ENCODE measurements at places on chromosomes 4 and X.

DNA sequence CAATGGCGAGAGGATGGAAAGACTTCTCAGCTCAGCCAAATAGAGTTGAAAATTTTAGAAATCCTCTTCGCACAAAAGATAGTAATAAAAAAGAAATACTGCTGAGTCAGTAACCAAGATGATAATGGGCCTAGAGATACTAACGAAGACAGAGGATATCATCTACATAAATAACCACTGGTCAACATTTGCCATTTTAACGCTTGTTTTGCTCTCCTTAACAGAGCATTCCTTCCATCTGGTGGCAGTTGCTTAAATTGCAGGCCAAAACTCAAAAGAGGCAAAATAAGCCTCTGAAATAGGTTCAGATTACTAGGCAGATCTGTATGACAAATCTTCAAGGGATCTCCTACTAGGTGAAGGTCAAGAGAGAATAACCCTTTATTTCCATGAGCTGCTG is 51.7 kb upstream of the MCF2 start:
- DNase-seq = peak; percentile 7

DNA sequence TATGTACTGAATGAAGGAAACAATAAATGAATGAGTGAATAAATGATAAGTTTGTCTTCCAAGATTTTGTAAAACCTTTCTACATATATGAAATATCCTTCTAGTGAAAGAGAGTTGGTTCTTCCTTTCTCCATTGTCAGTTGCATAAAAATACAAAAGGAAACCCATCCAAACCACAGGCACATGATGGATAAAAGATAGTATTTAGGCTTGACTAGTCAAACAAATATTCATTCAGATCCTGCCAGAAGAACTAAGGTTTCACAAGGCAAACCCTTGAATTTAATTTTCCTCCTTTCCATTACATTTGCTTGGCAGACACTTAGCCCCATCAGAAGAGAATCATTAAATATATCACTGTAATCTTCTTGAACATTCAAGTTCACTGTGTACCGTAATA is 208.4 kb downstream of the COL25A1 start:
- no peak for DNase-seq

GRCh38 chr4:175540732-175541131 is 271.3 kb downstream of the GPM6A start:
- DNase-seq = no peak

DNA sequence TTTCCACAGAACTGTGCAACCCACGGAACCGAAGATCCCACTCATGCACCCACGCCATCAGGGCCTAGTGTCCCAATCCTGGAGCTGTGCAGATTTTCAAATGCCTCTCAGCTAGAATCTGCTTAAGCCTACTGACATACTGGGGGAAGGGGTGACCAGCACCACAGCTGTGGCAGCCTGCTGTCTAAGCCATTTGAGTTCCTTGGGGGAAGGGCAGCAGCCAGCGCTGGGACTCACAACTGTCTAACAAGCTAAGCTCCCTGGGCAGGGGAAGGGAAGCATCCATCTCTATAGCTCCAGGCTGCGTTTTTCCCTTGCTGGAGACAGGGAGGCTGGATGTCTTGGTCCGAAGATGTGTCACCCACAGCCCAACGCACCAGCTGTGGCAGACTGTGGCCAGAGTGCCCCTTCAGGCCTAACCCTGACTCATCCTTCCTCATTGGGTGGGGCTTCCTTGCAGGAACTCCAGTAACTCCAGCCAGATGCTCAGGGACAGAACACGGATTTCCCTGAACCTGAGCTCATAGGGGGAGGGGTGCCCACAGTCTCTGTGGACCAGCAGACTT is 194.8 kb downstream of the CHRDL1 start:
- no peak for DNase-seq

GRCh38 chr4:76830964-76831703 is 66.8 kb downstream of the SOWAHB start:
- DNase-seq = peak; percentile 86

- DNase-seq = peak; percentile 11
Measured at GRCh38 chrX:8730812-8731558, 952 bp downstream of the ANOS1 start.

- no peak for DNase-seq
Measured at GRCh38 chr4:122623637-122624166, 2.8 kb upstream of the IL21 start.

GRCh38 chrX:117713411-117713810 is 403.2 kb downstream of the KLHL13 start:
- DNase-seq = peak; percentile 53

- DNase-seq = no peak
Measured at GRCh38 chr4:80307774-80308465, 27.6 kb upstream of the CFAP299 start.

DNA sequence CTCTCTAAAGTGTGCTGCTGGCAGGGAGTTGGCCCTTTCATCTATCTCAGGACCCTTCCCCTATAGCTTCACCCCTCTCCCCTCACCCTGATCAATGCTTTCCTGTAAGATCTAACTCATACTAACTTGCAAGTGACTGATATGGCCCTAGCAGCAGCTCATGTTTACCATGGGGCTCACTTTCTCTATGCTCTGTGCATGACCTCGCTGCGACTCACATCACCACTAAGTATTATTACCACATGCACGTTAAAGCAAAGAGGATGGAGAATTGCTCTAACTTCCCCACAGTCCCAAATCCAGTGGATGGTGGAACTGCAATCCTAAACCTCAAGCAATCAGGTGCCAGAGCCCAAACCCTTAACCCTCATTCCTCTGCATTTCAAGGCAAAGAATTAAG is 626.6 kb downstream of the MID1IP1 start:
- no peak for DNase-seq

GRCh38 chrX:50579955-50580354 is 109.3 kb upstream of the DGKK start:
- peak; percentile 68 for DNase-seq

GRCh38 chr4:24632011-24632410 is 47.7 kb upstream of the DHX15 start:
- no peak for DNase-seq

DNA sequence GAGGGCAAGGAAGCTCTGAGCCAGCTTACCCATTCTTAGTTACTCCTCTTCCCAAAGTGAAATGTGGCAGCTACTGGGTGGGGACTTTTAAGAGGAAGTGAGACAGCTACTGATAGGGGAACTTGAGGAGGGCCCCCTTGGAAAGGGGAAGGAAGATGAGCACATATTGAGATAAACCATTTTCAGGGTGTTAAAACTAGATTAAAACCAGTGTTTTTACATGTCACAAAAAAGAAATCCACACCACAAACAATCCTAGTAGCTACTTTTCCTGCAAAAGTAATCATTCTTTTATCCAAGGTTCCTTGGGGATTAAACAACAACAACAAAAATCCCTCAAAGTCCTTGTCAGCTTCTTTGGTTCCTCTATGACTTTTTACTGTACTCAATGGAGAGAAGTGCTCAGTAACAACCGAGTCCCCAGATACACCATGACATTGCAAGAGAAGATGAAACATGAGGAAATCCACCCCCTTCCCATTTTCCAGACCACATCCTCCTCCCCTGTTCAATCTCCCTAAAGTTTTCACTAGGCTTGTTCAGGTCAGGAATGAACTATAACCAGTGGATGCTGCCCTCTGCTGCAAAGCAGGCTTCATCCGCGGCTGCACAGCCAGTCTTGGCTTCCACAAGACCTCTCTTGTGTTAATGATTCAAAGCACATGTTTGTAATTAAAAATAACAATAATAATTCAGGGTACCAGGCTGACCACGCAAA is 113.5 kb upstream of the TMEM164 start:
- peak; percentile 13 for DNase-seq

GRCh38 chr4:176791591-176792325 is 964 bp downstream of the VEGFC start:
- peak; percentile 37 for DNase-seq

DNA sequence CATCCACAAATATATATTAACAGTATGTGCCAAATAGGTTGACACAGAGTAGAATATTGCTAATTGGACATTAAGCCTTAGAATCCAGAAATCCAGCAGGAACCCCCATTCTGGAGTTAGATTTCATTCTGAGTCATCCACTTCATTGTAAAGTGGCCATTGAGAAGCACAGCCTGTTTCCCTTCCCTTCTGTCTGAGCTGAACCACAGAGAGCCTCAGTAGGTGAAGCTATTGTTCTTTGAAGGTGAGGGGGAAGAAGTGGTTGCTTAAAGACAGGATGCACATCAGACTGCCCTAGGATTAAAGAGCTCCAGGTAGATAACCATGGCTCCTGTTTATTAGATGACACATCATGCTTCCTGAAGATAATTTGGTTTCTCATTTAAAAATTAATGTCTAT is 30.6 kb upstream of the MCF2 start:
- no peak for DNase-seq

DNA sequence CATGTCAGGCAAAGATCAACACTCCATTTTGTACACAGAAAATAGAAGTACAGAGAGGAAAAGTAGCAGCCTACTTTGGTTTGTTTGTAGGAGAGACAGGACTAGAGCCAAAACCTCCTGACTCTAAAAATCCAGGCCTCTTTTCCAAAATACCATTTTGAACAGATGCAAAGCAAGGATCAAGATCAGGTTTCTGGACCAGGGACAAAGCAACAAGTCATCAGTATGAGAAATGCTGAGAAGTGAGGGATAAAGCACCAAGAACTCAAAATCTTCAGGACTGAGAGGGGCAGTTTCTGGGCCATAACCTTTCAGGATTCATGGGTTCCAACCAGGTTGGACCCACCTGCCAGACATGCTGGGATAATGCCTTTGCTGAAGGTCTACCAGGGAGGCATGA is 36.6 kb upstream of the MBTPS2 start:
- no peak for DNase-seq

GRCh38 chrX:65744965-65745364 is 77.5 kb downstream of the MSN start:
- DNase-seq = no peak

- DNase-seq = no peak
Measured at GRCh38 chr4:119136546-119136945, 914 bp downstream of the MYOZ2 start.

- no peak for DNase-seq
Measured at GRCh38 chr4:173940146-173940545, 343.3 kb downstream of the FBXO8 start.

GRCh38 chr4:77120886-77121508 is 36.0 kb upstream of the CCNG2 start:
- DNase-seq = no peak

DNA sequence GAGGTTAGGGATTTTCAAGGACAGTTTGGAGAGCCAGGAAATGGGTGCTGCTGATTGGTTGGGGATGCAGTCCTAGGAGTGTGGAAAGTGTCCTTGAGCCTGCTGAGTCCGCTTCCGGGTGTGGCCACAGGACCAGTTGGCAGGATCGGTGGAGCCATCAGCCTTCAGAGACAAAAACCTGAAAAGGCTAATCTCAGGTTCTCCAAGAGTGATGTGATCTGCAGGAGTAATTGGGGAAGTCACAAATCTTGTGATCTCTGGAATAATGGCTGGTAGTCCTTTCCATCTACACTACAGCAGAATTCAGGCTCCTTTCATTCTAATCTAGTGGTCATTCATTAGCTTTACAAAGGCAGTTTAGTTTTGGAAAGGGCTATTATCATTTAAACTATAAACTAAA is 55.9 kb upstream of the BMP2K start:
- no peak for DNase-seq

Data from hepatocyte (in vitro differentiated cells).